ENCODE measurements at places on chromosomes 6 and 20.

DNA sequence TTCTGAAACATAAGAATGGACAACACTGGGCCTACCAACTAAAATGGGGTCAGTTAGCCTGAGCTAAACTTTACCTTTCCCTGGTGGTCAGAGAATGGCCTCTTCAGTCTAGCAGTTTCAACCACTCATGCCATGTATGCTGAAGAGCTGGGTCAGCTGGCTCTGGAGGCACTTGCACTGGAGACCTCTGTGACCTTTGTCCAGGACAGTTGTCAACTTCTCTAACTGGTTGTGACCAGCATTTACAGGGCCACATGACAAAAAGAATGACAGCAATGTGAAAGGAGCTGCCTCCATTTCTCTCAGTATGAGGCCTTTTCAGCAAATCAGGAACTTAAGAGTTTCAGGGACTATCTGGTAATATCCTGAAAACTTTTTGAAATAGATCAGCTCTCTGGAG is 59.9 kb upstream of the TMEM30A start:
- H3K27ac ChIP-seq = no peak overlapping the region
- no peaks in the 10 kb centered on the region for H3K36me3 ChIP-seq
- no peaks in the 10 kb centered on the region for H3K4me1 ChIP-seq
- no peak for DNase-seq
- peaks cover 5% of the 10 kb centered on the region for H3K27me3 ChIP-seq
- no peak overlapping the region for H3K4me3 ChIP-seq

- DNase-seq = no peak
- H3K27me3 ChIP-seq = no peaks in the 10 kb centered on the region
- no peak overlapping the region for H3K4me3 ChIP-seq
- peaks cover 37% of the 10 kb centered on the region for H3K4me1 ChIP-seq
- peaks cover 1% of the 10 kb centered on the region for H3K36me3 ChIP-seq
- no peak overlapping the region for H3K27ac ChIP-seq
These were observed 3.8 kb upstream of the FKBP1A start for GRCh38 chr20:1396702-1397101.

DNA sequence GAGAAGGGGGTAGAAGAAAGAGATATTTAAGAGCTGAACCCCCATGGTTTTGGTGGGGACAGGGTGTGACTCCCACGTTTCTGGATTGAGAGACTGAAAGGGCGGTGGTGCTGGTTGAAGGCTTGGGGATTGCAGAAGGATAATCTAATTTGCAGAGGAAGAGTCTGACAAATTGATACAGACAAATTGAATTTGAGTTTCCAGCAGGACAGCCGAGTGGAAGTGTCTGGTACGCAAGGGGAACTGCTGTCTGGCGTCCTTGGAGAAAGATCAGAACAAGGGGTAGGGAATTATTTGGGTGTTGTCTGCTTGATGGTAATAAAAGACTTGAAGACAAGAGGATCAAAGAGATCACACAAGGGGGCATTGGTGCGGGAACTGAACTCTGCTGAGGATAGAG is 40.5 kb upstream of the MDGA1 start:
- no peak for DNase-seq
- no peak overlapping the region for H3K4me3 ChIP-seq
- no peaks in the 10 kb centered on the region for H3K36me3 ChIP-seq
- peaks cover 6% of the 10 kb centered on the region for H3K4me1 ChIP-seq
- H3K27me3 ChIP-seq = peaks cover 17% of the 10 kb centered on the region

- peaks cover 21% of the 10 kb centered on the region for H3K36me3 ChIP-seq
- H3K4me3 ChIP-seq = peak overlapping the region; percentile 97
- no peaks in the 10 kb centered on the region for H3K27me3 ChIP-seq
These were observed 887 bp downstream of the TSPYL1 start for GRCh38 chr6:116278854-116279231.

- DNase-seq = no peak
- H3K27me3 ChIP-seq = no peaks in the 10 kb centered on the region
- no peak overlapping the region for H3K27ac ChIP-seq
- H3K4me1 ChIP-seq = no peaks in the 10 kb centered on the region
These were observed 172.8 kb upstream of the CITED2 start for GRCh38 chr6:139547122-139547776.

DNA sequence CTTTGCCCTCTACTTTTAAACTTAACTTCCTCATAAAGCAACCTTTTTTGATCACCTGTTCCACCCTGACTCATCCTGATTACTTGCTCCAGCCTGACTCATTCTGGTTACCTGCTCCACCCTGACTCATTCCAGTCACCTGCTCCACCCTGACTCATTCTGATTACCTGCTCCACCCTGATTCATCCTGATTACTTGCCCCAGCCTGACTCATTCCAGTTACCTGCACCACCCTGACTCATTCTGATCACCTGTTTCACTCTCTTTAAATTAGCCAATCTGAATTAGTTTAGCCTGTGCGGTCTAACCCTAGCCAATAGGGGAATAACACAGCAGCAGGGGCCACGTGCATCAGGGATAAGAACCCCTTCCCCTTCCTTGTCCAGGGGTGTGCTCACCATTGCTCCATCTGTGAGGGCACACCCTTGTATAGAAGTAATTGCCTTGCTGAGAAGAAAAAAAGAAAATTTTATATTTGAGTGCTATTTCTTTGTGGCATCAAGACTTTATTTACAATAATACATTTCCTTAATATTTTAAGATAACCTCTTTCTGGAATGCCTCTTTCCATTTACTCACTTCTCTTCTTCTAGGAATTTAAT is 17.9 kb downstream of the HLA-G start:
- H3K27ac ChIP-seq = no peak overlapping the region
- no peak for DNase-seq
- H3K27me3 ChIP-seq = peaks cover 22% of the 10 kb centered on the region

- no peak for DNase-seq
- H3K36me3 ChIP-seq = no peaks in the 10 kb centered on the region
- no peak overlapping the region for H3K4me3 ChIP-seq
- H3K27me3 ChIP-seq = no peaks in the 10 kb centered on the region
These were observed 28.0 kb upstream of the MARCKS start for GRCh38 chr6:113828984-113829695.

GRCh38 chr20:62210496-62210855 is 9.6 kb downstream of the HRH3 start:
- no peak for DNase-seq
- no peak overlapping the region for H3K27ac ChIP-seq
- no peaks in the 10 kb centered on the region for H3K4me1 ChIP-seq
- H3K4me3 ChIP-seq = no peak overlapping the region

GRCh38 chr6:45483501-45483900 is 105.8 kb upstream of the SUPT3H start:
- no peak overlapping the region for H3K27ac ChIP-seq
- no peak overlapping the region for H3K4me3 ChIP-seq
- H3K4me1 ChIP-seq = peaks cover 11% of the 10 kb centered on the region
- H3K27me3 ChIP-seq = peaks cover 6% of the 10 kb centered on the region

GRCh38 chr6:103273048-103273447 is 1586.7 kb downstream of the HACE1 start:
- no peak overlapping the region for H3K27ac ChIP-seq
- H3K27me3 ChIP-seq = no peaks in the 10 kb centered on the region
- no peak for DNase-seq
- H3K4me1 ChIP-seq = no peaks in the 10 kb centered on the region

GRCh38 chr6:34174846-34175399 is 29.0 kb upstream of the GRM4 start:
- no peak for DNase-seq
- H3K4me1 ChIP-seq = peaks cover 10% of the 10 kb centered on the region
- no peaks in the 10 kb centered on the region for H3K27me3 ChIP-seq
- no peak overlapping the region for H3K27ac ChIP-seq
- H3K4me3 ChIP-seq = no peak overlapping the region
